ENCODE measurements at places on chromosomes 13 and 19.

- no peak for DNase-seq
These were observed 18.2 kb upstream of the AKAP8 start for GRCh38 chr19:15397782-15398181.

- DNase-seq: no peak
These were observed 11.4 kb downstream of the ONECUT3 start for GRCh38 chr19:1764729-1765128.

- no peak for DNase-seq
These were observed 101.8 kb upstream of the MBNL2 start for GRCh38 chr13:97120346-97120745.

DNA sequence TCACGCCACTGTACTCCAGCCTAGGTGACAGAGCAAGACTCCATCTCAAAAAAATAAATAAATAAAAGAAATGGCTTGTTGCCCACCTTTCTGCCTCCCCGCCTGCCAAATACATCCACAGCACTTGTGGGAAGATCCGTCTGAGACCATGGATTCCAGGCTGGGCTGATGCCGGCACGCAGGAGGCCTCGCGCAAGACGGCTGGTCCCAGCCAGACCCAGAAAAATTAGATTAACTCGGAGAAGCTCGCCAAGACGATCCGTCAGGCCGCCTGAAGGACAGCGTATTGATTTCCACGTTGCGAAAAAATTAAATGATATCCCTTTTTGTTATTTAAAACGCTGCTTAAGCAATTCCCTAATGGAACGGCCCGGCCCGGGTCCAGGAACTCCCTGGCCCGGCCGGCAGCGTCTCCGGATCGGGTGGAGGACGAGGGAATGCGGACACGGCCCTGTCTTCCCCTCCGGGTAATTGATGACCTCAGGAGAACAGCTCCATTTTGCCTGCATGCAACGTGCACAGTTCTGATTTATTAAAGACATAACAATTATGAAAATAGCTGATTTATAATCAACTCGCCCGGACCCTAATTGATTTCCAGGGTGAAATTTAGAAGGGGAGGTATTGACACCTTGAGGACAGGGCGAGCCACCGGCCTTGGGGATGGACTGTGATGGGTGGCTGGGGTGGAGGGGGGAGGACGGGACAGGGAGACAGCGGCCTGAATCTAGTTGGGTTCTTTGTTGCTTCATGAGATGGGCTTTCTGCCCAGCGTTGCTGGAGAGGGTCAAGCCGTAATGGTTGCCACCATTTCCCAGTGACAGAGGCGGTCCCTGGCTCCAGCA, 52.1 kb downstream of the ZNRF4 start:
- DNase-seq: no peak

GRCh38 chr13:46810440-46810839, 13.5 kb upstream of the ESD start:
- DNase-seq: no peak

GRCh38 chr13:99374994-99375737, 68.0 kb upstream of the GPR183 start:
- no peak for DNase-seq

GRCh38 chr13:110319774-110320509, 12.9 kb downstream of the COL4A2 start:
- peak; percentile 66 for DNase-seq

- DNase-seq: no peak
These were observed 9.5 kb downstream of the C13orf46 start for GRCh38 chr13:113964251-113964995.

DNA sequence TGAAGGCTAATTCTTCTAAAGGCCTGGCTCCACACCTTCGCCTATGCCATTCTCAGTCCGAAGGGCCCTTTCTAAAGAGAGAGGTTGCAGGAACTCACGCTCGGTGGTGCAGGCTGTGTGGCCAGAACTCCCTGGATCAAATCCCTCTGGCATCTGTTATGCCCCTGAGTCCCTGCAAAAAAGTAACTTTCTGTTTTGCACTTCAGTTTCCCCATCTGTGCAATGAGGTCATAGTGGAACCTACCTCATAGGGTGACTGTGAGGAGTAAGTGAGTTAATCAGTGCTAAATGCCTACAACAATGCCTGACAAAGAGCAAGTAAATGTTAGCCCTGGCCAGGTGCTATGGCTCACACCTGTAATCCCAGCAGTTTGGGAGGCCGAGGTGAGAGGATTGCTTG, 7.3 kb downstream of the IGSF23 start:
- no peak for DNase-seq

- DNase-seq: no peak
These were observed 116.4 kb downstream of the STK24 start for GRCh38 chr13:98460516-98460915.

- no peak for DNase-seq
These were observed 577.3 kb downstream of the LMO7 start for GRCh38 chr13:76213423-76213904.

DNA sequence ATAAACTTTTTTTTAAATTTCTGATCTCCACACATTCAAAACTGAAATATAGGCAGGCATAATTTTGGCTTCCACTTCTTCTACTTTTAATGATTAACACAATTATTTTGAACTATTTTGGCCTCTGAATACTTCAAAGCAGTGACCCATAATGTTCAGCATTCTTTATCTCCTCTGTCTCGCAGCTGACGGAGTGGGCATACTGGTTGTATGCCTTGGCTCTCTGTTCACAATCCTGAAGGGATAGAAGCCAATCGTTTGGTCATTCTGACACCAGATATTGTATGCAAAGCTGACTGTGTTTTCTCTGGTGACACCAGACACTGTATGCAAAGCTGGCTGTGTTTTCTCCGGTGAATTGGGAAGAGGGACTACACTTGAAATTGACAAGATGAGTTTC, 833.0 kb downstream of the EFNB2 start:
- DNase-seq: no peak

DNA sequence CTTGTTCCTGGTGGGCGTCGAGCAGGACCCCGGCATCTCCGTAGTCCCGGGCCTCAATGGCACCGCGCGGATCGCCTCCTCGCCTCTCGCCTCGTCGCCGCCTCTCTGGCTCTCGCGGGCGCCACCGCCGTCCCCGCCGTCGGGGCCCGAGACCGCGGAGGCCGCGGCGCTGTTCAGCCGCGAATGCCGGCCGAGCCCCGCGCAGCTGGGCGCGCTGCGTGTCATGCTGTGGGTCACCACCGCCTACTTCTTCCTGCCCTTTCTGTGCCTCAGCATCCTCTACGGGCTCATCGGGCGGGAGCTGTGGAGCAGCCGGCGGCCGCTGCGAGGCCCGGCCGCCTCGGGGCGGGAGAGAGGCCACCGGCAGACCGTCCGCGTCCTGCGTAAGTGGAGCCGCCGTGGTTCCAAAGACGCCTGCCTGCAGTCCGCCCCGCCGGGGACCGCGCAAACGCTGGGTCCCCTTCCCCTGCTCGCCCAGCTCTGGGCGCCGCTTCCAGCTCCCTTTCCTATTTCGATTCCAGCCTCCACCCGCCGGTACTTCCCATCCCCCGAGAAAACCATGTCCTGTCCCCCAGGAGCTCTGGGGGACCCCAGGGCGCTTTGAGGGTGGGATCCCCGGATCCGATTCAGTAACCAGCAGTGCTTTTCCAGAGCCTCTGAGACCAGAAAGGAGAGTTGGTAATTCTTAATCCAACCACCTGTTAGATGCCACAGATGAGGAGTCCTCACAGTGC, 885 bp downstream of the MLNR start:
- no peak for DNase-seq

GRCh38 chr13:112742583-112742982, 52.7 kb downstream of the ATP11A start:
- DNase-seq: no peak

DNA sequence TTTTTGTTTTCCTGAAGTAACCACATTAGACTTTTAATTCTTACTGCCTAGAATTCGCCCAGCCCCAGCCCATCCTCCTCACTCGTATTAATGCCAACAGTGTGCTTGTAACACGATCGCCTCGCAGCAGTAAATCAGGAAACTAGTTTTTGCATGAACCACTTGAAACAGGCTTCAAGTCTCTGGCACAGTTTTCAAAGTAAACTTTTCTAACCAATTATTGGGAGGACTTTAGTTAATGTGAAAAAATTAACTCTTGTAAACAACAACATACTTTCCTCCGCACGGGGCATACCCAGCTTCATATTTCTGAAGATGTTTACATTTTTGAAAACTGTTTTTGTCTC, 39.2 kb downstream of the TNFRSF19 start:
- DNase-seq: no peak

DNA sequence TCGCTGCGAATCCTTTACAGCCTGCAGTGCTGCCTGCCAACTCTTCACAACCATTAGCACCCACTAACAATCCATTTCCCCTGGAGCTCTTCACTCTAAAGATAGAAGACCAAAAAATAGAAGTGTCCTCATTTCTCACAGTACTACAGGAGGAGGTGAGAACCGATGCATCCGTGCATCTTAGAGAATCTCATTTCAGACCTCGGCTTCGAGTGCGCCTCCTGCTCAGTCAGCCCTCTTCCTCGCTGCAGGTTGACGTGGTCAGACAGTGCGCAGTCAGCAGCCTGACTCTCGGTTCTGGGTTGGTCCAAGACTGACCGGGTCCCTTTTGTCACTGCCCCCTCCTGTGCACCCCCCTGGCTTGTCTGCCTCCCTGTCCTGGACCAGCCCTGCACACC, 85.3 kb downstream of the RAB20 start:
- no peak for DNase-seq

DNA sequence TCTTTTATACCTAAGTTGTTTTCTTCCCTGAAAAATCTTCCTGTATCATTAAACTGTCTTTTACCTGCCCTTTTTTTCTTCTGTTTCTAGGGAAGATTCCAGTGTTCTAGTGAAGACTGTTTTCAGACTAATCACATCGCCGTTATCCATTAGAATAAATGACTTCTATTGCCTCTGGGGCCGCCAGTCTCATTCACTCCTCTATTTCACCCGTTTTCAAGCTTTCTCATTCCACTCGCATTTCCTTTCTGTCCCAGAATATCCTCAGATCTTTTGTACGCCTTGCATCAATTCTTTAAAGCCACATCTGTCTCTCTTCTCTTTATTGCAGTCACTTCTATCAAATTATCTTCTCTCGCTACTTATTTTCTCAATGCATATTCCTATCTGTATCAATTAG, 1035.6 kb upstream of the MIR17HG start:
- no peak for DNase-seq

- DNase-seq: no peak
These were observed 32.5 kb upstream of the NDFIP2 start for GRCh38 chr13:79448413-79448812.

DNA sequence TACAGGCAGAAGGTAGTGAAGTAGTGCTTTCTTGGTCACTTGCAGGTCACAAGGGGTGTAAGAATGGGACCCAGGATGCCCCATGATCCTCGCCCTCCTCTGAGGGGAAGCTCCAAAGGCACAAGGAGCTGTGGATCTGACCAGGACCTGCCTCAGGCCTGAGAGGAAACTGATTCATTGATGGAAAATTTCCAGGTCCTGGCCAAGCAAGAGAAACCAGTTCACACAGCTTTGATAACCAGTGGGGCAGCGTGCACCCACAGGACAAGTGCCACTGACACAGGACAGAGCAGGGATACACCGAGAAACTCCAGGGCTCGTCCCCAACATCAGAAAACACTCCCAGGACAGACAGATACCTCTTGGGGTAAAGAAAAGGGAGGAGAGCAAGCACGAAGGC, 177.1 kb downstream of the RBM26 start:
- DNase-seq: peak; percentile 11
